ENCODE measurements at places on chromosomes 2 and 18. TPM values are rescaled to one million over a fixed set of nuclear protein-coding genes. Genes with fewer than 3 reads are reported as not detected.
A peak's percentile ranks its signal among the peaks of the same experiment; 100 is the strongest.

DNA sequence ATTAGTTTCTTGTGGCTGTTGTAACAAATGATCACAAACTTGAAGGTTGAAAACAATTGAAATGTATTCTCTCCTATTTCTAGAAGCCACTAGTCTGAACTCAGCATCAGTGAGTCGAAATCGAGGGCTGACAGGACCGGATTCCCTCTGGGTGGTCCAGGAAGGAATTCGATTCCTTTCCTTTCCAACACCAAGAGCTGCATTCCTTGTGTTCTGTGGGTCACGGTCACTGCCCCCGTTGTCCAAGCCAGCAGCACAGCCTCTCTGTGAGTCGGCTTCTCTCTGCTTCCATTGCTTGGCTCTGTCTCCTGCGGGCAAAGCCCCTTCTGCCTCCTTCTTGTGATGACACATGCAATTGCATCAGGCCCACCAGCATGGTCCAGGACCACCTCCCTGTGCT, 67.3 kb downstream of the SMIM21 start:
- DNase-seq: no peak

DNA sequence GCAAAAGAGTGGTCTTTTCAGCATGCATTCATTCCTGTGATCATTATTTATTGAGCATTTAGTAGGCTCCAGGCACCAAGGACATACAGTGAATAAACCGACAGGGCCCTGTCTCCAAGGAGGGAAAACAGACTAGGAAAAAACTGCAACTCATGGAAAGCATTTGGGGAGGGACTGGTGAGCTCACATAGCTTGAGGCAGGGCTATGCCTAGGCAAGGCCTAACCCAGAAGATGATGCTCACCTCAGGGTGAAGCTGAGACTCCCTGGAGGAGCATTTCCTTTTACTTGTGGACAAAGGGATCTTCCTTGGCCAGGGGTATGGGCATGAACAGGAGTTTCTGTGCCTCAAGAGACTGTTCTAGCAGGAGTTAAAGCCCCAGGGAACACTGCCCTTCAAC, 3.9 kb downstream of the CXCR1 start:
- no peak for DNase-seq

DNA sequence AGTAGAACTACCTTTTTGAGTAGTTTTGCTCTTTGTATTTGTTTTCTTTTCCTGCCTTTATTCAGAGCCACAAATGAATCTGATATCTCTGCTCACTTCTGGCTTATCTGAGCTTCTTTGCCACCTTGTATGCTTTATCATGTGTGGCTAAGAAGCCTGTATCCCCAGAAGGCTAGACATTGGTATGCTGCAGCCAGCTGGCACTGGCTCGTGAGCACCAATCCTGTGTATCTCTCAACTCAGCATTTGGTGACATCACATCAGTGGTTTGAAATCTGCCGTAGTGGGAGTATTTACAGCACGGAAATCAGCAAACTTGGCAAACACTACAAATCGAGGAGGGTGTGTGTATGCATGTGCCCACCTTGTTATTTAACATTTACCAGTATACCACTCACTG, 183.7 kb upstream of the LHCGR start:
- no peak for DNase-seq

DNA sequence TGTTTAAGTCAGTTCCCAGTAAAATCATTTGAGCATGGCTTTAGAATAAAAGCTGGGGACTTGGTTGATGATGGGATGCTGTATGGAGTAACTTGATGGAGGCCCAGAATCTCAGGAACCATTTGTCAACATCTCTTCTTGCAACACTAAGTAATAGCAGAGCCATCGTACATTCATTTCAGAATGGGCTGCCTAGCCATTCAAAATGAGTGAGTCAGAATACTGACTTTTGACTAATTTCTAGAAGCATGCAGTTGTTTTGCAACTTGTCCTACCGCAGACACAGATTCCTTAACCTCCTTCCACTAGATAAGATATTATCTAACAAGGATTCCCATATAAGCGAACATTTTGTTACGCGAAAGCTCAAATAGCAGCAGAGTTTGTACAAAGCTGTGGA, 229.5 kb downstream of the CNTNAP5 start:
- DNase-seq: no peak

- DNase-seq: peak; percentile 27
Measured at GRCh38 chr2:16861530-16861929, 195.9 kb upstream of the CYRIA start.

DNA sequence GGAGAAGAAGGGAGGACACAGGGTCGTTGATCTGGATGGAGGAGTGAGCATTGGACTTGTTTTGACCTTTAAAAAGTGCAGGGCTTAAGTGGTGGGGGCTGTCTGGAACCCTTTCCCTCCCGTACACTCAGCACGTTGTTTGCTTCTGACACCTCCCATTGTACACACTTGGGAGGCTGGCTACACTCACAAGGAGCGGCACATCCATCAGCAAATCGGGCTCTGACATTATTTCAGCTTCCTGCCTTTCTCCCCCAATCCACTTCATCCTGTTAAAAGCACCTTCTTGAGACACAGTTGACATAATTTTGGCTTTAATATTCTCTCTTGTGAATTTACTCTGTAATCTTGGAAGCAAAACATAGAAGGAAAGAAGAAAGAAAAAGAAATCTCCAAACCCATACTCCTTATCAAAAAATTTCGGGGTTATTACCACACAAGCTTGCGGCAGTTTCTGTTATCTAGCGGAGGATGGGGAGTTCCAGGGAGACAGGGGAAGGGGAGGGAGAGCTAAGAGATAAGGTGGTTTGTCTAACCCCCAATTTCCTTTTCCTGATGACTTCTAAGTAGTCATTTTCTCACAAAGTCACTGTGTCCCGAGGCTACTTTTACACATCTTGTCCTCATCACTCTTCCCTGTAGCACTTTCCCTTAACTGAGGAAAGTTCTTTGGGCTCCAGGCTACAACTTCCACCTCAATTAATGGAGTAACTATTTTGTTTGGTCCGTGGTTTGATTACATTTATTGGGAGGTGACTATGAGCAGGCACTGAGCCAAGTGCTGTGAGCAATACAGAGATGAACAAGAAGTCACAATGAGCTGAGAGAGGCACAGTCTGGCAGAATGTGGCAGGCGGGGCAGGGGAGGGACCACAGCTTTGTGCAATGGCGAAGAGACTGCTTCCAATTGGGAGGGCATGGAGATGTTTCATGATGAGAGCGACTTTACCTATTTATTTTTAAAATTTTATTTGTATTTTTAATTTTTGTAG, 240.1 kb upstream of the MEX3C start:
- no peak for DNase-seq

DNA sequence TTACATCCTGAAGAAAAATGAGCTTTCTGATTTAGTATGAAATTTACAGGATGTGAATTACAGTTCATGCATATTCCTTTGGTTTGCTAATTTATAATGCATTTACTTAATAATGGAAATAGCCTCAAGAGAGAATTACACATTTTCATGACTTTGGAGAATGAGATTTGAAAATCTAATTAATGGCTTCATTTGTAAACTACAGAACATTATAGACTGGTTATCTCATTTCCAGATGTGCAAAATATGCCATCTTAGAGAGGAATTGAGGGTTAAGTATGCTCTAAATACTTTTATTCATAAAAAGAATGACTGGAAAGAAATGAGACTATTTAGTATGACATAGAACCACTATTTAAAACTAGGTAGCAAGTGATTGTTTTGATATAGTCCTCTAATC, 94.2 kb upstream of the DNAJC10 start:
- no peak for DNase-seq

The MSTN gene
- 5.2 TPM for total RNA-seq

The TRIM43 gene
- 1.1 TPM for total RNA-seq

The FIGN gene
- total RNA-seq: 22.1 TPM

The TEKT4 gene
- 0.27 TPM for total RNA-seq

The OR6B2 gene
- total RNA-seq: not detected

The NEB gene
- total RNA-seq: 3.9 TPM
